ENCODE measurements at places on chromosomes 4 and X. TPM values are rescaled to one million over a fixed set of nuclear protein-coding genes. Genes with fewer than 3 reads are reported as not detected.
A peak's percentile ranks its signal among the peaks of the same experiment; 100 is the strongest.

DNA sequence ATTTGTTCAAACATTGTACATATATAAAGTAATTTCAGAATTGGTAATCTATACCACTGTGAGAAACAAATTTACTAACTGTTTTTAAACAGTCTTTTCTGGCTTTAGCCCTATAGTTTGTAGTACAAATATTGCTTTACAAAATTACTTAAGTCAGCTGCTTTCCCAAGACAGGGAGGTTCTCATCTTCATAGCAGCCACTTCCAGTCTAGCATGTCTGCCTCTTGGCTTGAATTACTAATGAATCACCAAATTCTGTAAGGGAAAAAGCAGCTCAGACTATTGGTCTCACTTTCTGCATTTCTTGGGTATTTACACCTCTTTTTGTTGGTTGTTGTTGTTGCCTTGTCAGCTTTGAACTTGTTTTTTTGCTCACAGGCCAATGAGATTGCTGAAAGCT lies 187.2 kb downstream of the NPFFR2 start:
- DNase-seq: no peak
- no peaks in the 10 kb centered on the region for H3K4me1 ChIP-seq
- H3K4me3 ChIP-seq: no peak overlapping the region
- no peaks in the 10 kb centered on the region for H3K36me3 ChIP-seq
- no peak overlapping the region for H3K27ac ChIP-seq

GRCh38 chrX:132821974-132822633 lies 136.3 kb downstream of the HS6ST2 start:
- H3K27me3 ChIP-seq: peaks cover 5% of the 10 kb centered on the region
- no peak overlapping the region for H3K27ac ChIP-seq
- H3K4me3 ChIP-seq: no peak overlapping the region
- no peak for DNase-seq
- no peaks in the 10 kb centered on the region for H3K4me1 ChIP-seq

Gene ARHGAP6
- total RNA-seq: 45.7 TPM

- H3K27me3 ChIP-seq: no peaks in the 10 kb centered on the region
- H3K4me1 ChIP-seq: no peaks in the 10 kb centered on the region
- no peak overlapping the region for H3K27ac ChIP-seq
- no peak overlapping the region for H3K4me3 ChIP-seq
- H3K36me3 ChIP-seq: no peaks in the 10 kb centered on the region
- DNase-seq: no peak
Observed at GRCh38 chr4:159764343-159764952, 661.6 kb downstream of the RAPGEF2 start.

- H3K4me1 ChIP-seq: no peaks in the 10 kb centered on the region
- H3K27me3 ChIP-seq: no peaks in the 10 kb centered on the region
- H3K36me3 ChIP-seq: no peaks in the 10 kb centered on the region
- no peak overlapping the region for H3K27ac ChIP-seq
- no peak for DNase-seq
- no peak overlapping the region for H3K4me3 ChIP-seq
Observed at GRCh38 chrX:32987142-32987541, 224.2 kb downstream of the DMD start.

Gene GPAT3
- total RNA-seq: 0.90 TPM

Gene H2BW2
- not detected for total RNA-seq

DNA sequence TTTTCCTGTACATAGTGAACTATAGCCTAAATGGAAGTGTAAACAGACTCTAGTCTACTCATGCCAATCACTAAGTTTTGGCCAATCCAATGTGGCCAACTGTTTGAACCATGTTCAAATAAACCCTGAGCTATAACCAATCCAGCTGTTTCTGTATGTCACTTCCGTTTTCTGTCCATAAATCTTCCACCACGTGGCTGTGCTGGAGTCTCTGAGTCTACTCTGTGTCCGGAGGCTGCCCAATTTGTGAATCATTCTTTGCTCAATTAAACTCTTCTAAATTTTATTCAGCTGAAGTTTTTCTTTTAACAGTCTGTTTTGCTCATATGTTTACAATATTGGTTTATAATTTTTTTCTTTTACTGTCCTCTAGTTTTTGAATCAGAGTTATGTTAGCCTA lies 112.3 kb upstream of the BANK1 start:
- H3K4me3 ChIP-seq: no peak overlapping the region
- no peak overlapping the region for H3K27ac ChIP-seq
- no peak for DNase-seq
- H3K27me3 ChIP-seq: no peaks in the 10 kb centered on the region
- H3K4me1 ChIP-seq: no peaks in the 10 kb centered on the region

Gene PAGE2B
- not detected for total RNA-seq

- H3K4me3 ChIP-seq: no peak overlapping the region
- no peak overlapping the region for H3K27ac ChIP-seq
- H3K27me3 ChIP-seq: peaks cover 20% of the 10 kb centered on the region
- H3K4me1 ChIP-seq: no peaks in the 10 kb centered on the region
- peak; percentile 11 for DNase-seq
- H3K36me3 ChIP-seq: no peaks in the 10 kb centered on the region
Observed at GRCh38 chrX:53494436-53494835, 60.3 kb upstream of the HSD17B10 start.

DNA sequence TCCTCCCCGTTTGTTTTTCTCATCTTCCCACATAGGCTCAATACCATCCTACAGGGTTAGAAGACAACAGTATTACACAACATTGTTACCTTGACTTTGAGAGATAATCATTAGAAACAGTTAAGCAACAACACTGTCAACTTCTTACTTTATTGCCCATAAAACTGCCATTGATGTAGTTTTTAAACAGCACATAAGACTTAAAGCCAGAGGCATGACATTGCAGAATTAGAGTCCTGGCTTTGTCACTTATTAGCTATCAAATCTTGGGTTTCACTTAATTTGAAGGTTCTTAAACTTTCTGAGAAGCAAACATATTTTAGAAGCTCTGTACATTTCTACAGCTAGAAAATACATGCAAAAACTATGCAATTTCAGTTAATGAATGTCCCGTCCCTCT lies 41.8 kb downstream of the EIF4E start:
- H3K4me3 ChIP-seq: no peak overlapping the region
- DNase-seq: no peak
- H3K36me3 ChIP-seq: peaks cover 69% of the 10 kb centered on the region
- H3K27ac ChIP-seq: no peak overlapping the region
- no peaks in the 10 kb centered on the region for H3K27me3 ChIP-seq
- H3K4me1 ChIP-seq: no peaks in the 10 kb centered on the region

DNA sequence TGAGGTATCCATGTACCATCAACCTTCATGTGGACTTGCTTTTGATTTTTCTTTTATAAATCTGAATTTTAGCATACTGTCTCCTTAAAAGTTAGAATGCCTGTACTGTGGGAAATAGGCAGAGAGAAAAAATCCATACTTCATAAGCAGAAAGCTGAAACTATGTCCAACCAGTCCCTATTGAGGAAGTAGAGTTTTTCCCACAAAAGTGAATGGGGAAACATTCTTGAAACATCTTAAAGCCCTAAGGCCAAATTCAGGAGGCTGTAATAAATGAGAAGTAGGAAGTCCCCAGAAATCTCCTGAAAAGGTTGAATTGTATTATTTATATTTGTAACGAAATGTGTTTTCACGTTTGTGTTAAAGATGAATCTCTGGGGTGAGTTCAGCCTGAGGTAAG lies 56.3 kb downstream of the ENOX2 start:
- no peaks in the 10 kb centered on the region for H3K4me1 ChIP-seq
- H3K36me3 ChIP-seq: no peaks in the 10 kb centered on the region
- no peak overlapping the region for H3K27ac ChIP-seq
- H3K27me3 ChIP-seq: no peaks in the 10 kb centered on the region

- no peaks in the 10 kb centered on the region for H3K36me3 ChIP-seq
- H3K4me1 ChIP-seq: no peaks in the 10 kb centered on the region
- no peak for DNase-seq
- H3K27me3 ChIP-seq: no peaks in the 10 kb centered on the region
- H3K4me3 ChIP-seq: no peak overlapping the region
- H3K27ac ChIP-seq: no peak overlapping the region
Observed at GRCh38 chr4:182862921-182863320, 54.3 kb downstream of the DCTD start.

- no peaks in the 10 kb centered on the region for H3K36me3 ChIP-seq
- no peak overlapping the region for H3K27ac ChIP-seq
- no peaks in the 10 kb centered on the region for H3K27me3 ChIP-seq
- no peak overlapping the region for H3K4me3 ChIP-seq
Observed at GRCh38 chr4:61212788-61213187, 12.7 kb downstream of the ADGRL3 start.

GRCh38 chrX:150517303-150517910 lies 51.0 kb upstream of the MTM1 start:
- no peaks in the 10 kb centered on the region for H3K36me3 ChIP-seq
- H3K4me1 ChIP-seq: no peaks in the 10 kb centered on the region
- no peak for DNase-seq
- H3K27me3 ChIP-seq: no peaks in the 10 kb centered on the region
- no peak overlapping the region for H3K27ac ChIP-seq

DNA sequence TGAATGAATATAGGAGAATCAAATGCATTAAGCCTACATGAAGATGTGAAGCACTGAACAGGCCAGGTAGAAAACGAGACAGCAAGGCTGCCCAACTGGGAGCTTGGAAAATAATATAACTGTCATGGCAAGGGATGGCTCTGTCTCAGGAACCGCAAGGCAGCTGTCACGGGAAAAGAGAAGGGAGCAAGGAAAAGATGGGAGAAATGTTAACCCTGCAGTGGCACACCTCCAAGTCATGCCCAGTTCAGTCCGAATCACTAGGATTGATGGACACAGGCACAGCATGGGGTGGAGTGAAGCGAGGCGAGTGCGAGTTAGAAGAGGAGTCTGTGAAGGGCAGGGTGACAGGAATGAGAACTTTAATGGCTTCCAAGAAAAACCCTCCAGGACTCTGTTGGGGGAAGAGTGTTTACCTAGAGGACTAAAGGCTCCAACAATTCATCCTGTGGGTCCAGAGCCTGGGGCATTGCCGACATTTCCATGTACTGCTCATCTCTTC lies 144.1 kb upstream of the ETNPPL start:
- H3K4me1 ChIP-seq: no peaks in the 10 kb centered on the region
- no peak for DNase-seq
- H3K4me3 ChIP-seq: no peak overlapping the region
- H3K27ac ChIP-seq: no peak overlapping the region
- H3K27me3 ChIP-seq: no peaks in the 10 kb centered on the region
- no peaks in the 10 kb centered on the region for H3K36me3 ChIP-seq

- no peaks in the 10 kb centered on the region for H3K36me3 ChIP-seq
- no peak for DNase-seq
- no peaks in the 10 kb centered on the region for H3K4me1 ChIP-seq
- H3K27me3 ChIP-seq: no peaks in the 10 kb centered on the region
Observed at GRCh38 chrX:53303195-53303594, 21.8 kb upstream of the IQSEC2 start.

GRCh38 chrX:119871245-119871598 lies 311 bp downstream of the RNF113A start:
- H3K36me3 ChIP-seq: no peaks in the 10 kb centered on the region
- no peaks in the 10 kb centered on the region for H3K27me3 ChIP-seq
- peak overlapping the region; percentile 96 for H3K27ac ChIP-seq
- H3K4me3 ChIP-seq: peak overlapping the region; percentile 42
- peaks cover 23% of the 10 kb centered on the region for H3K4me1 ChIP-seq

DNA sequence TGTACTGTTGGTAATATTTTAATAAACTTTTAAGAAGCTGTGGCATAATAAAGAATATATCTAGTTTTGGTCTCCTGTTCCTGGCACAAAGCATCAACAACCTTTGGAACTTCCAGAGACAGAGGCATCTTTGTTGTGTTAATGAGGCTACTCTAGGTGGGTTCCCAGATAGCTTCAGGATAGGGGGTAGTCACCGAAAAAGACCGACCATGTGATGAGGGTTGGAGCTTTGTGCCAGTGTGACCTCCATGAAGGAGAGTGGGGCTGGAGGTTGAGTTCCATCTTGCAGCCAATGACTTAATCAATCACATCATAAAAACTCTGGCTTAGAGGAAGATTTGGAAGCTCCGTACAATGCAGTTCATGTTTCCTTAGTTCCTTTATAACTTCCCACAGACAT lies 9.9 kb downstream of the PPAT start:
- no peak overlapping the region for H3K27ac ChIP-seq
- no peaks in the 10 kb centered on the region for H3K27me3 ChIP-seq
- no peaks in the 10 kb centered on the region for H3K4me1 ChIP-seq
- no peak for DNase-seq
- no peak overlapping the region for H3K4me3 ChIP-seq

DNA sequence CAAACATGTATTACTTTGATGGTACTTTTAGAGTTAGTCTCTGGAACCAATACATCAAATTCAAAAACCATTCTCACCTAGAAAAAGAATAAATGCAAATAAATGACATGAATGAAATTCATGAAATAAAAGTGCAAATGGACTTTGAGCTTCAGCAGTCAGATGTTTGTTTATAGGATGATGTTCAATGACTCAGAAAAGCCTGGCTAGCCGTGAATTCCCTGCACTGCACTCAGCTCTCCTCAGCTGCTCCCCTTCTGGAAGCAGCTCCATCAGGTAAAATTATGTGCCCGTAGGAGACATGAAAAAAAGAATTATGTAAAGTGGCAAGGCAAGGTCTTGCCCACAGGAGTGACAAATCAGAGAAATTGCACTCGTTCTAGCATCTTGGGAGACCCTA lies 390.6 kb downstream of the GPM6A start:
- no peaks in the 10 kb centered on the region for H3K36me3 ChIP-seq
- H3K4me1 ChIP-seq: no peaks in the 10 kb centered on the region
- H3K27ac ChIP-seq: no peak overlapping the region

DNA sequence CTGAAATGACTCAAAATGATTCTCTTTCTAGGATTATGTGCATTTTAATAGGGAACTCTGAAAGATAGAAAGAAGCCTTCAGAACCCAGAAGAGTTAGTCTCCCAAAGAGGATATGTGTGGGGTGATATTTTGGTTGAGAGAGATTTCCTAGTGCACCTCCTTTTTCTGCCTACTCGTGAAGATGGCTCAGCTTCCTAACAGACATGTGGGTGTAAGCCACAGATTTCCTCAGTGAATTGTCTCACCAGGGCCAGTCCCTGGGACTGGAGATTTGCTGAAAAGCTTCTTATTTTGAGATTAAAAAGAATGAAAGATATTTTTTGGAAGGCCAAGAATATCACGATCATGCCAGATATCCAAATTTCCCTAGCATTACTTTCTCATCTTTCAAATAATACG lies 42.8 kb downstream of the MAGEB17 start:
- H3K27ac ChIP-seq: no peak overlapping the region
- H3K4me3 ChIP-seq: no peak overlapping the region
- DNase-seq: no peak
- H3K27me3 ChIP-seq: no peaks in the 10 kb centered on the region
- H3K36me3 ChIP-seq: no peaks in the 10 kb centered on the region
- H3K4me1 ChIP-seq: no peaks in the 10 kb centered on the region

Measured in tibial nerve (tissue), 4 donors.